Mesenteric fat pad (tissue), 1 donor: ENCODE measurements at places on chromosomes 7 and 10. TPM values are rescaled to one million over a fixed set of nuclear protein-coding genes. Genes with fewer than 3 reads are reported as not detected.

Gene HECW1
- 2.6 TPM for total RNA-seq

Gene SLC13A1
- not detected for total RNA-seq

Gene ANXA8L1
- not detected for total RNA-seq

Gene BHLHA15
- 0.67 TPM for total RNA-seq

Gene PRR15
- 3.1 TPM for total RNA-seq

Gene DKK1
- total RNA-seq, result 11.4 TPM

Gene AKR1C2
- 767 TPM for total RNA-seq

Gene HABP2
- not detected for total RNA-seq
